CD4-positive, alpha-beta memory T cell (primary cell): ENCODE measurements at places on chromosomes 1 and 21. TPM values are rescaled to one million over a fixed set of nuclear protein-coding genes. Genes with fewer than 3 reads are reported as not detected.

Gene TNFRSF4
- 15.5 TPM for total RNA-seq

GRCh38 chr21:27202301-27202700 lies 235.4 kb upstream of the ADAMTS5 start:
- no peak for DNase-seq

DNA sequence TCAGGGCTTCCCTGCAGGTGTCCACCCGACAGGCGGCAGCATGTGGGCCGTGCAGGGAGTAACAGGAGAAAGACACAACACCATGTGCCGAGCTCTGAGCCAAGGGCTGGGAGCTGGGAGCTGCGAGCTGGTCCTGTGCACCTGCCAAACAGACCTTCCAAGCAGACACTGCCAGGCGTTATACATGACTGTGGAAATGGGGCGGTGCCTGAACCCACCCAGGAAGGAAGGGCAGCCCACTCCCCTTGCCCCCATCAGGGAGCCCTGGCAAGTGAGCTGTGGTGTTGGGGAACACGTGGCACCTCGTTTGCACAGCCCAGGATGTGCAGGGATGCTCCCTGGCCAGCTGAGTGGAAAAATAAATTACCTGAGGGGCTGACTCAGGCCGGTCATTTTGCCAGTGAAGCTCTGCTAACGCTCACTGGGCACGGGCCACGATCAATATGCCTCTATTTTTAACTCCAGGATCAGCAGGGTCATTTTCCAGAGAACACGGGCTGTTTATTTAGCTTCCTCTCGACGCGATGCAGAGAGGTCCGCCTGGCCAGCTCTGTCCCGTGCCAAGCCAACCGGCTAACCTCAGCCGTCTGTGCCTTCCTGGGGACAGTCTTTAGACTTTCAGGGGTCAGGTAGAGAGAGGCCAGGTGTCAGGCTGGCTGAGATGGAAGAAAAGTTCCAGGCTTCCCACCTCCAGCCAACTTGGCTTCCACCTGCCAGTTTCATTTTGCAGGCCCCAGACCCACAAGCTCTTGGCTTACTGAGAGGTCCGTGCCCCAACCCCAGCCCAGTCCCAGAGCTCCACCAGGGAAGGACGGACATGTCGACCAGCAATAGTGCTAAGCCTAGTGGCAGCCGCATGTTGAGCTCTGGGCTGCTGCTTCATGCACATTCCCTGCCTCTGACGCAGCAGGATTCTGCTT lies 196.7 kb upstream of the VAMP3 start:
- no peak for DNase-seq

Gene SHISAL2A
- 75.6 TPM for total RNA-seq

- DNase-seq, result no peak
Measured at GRCh38 chr1:15701784-15702183, 17.7 kb downstream of the PLEKHM2 start.
